Fibroblast of skin of back (primary cell): ENCODE measurements at places on chromosomes 3 and 15.

GRCh38 chr15:68278345-68278594, 725 bp downstream of the FEM1B start:
- DNase-seq, result no peak

DNA sequence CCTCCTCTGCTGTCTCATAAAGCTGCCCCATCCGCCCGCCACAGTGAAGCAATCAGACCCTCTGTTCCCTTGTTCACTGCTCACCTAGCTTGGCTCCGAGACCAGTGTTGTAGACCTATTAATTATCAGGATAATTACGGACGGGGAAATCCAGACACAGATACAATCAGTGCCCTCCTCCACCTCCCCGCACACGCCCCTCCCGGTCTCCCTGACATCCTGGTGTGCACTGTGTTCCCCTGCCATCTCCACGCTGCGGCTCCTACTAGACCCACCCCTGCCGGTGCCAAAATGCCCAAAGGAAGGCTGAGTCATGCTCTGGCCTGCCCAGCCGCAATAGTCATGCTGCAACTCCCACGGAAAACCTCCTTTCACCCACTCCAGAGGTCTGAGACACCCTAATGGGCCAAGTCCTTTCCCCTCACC, 277.3 kb upstream of the TLE3 start:
- DNase-seq, result peak; percentile 13

DNA sequence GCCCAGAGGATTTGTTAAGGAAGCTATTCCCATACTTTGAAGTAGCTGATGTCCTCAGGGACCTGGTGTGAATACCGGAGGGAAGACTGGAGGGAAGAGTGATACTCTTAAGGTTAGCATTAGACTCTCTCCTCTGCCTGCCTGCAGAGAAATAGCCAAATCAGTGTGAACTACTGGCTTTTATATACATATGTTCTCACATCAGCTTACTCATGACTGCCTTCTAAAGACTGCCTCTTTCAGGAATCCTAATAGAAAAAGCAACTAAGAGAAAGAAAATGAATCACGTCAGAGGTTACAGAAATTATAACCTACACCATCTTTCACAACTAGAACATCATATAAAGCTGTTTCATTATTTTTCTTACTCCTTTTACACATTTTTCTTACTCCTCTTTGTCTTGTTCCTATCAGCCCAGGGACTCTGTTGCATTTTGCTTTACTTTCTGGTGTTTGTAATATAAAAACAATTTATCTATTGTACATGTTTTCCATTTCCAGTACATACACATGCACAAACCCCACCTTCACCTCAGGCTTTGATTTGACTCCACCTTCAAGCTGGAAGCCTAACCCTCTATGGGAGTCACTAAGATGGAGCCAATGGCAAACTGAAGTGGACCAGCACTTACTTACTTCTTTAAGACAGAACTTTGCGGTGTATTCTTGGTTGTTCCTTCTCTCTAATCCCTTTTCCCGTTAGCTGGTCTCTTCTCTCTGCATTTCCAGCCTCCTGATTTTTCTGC, 257.7 kb upstream of the UBE2E1 start:
- DNase-seq, result peak; percentile 8

- no peak for DNase-seq
These were observed 81.4 kb downstream of the FOXP1 start for GRCh38 chr3:71502066-71502625.

DNA sequence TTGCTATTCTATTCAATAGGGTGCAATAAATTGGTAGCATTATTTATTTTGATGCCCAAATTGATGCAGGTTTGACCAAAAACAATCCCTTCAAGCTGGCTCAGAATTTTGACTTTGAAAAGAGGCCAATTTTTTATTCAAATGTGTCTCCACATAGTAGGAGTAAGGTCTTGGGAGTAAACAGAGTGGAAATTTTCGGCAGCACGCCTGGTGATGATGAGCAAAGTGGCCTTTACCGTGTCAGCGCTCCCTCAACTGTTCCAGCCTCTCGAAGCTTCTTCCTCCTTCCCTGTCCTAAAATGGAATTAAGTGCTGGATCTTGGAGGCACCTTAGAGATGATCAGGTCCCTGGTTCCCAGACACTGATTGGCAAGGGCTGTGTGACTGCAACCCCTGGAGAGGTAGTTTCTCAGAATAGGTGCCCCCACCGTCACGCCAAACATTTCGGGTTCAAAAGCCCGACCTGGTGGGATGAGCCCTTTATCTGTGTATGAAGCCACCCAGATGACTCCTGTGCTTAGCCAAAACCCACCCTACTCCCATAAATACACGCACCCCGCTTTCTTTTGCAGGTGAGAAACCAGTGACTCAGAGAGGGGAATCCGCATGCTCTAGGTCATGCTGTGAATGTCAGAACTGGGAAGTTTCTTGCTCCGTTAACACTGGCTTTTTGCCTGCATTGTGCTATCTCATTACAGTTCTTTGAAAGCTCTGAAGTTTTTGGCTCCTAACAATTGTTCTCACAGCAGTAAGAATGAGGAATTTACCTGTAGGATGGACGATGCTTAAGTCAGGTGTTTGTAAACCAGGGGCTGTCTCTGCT, 89.1 kb downstream of the CRYGS start:
- DNase-seq, result no peak

DNA sequence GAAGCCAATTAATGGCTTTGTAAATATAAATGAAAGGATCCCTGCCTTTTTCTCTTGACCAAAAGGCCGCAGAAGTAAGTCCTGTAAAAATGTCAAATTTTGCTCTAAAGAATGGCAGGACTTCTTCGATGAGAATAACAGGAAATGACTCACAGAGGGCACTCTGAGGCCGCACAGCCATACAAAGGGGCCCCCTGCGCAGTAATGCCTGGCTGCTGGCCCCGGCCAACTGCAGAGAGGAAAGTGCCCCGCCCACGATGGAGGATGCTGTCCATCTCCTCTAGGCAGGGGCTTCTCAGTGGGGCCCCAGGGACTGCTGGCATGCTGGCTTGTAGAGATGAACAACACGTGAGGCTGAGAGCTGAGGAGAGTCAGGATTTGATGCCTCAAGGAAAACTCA, 18.1 kb upstream of the SCN10A start:
- DNase-seq, result peak; percentile 94

GRCh38 chr15:95715116-95715903, 615.2 kb upstream of the NR2F2 start:
- peak; percentile 9 for DNase-seq

DNA sequence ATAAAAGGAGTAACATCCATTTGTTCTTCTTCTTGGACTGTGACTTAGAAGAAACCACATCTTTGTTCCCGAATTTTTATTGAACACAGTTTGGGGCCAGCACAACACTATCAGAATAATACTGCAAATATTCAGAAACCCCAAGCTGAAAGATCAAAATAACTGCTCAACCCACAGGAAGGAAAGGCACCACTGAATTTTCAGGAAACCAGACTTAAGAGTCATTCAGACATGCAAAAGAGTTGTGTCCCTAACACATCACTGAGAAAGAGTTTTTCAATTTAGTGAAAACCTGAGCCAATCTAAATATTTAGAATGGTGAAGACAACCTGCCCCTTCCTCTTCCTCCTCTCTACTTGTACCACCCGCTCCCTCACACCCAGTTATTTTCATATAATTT, 295.0 kb upstream of the RORA start:
- peak; percentile 25 for DNase-seq

DNA sequence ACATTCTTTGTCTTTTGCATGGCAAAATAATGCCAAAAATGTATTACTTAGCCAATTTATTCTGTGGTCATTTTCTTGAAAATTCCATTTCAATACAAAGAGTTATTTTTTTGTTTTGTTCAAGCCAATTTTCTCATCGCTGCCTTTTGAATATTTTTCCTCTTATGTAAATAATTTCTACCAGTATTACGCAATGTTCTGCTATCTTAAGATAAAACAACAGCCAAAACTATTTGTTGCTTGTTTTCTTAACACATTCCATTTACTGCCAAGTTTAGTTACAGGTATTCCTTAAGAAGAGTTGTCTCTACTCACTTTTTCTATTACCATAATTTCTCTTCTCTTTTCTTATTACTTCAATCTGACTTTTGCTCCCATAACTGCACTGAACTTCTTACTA, 163.1 kb downstream of the ROBO1 start:
- DNase-seq, result peak; percentile 30

GRCh38 chr15:70559265-70560239, 203.8 kb downstream of the UACA start:
- DNase-seq, result peak; percentile 32

DNA sequence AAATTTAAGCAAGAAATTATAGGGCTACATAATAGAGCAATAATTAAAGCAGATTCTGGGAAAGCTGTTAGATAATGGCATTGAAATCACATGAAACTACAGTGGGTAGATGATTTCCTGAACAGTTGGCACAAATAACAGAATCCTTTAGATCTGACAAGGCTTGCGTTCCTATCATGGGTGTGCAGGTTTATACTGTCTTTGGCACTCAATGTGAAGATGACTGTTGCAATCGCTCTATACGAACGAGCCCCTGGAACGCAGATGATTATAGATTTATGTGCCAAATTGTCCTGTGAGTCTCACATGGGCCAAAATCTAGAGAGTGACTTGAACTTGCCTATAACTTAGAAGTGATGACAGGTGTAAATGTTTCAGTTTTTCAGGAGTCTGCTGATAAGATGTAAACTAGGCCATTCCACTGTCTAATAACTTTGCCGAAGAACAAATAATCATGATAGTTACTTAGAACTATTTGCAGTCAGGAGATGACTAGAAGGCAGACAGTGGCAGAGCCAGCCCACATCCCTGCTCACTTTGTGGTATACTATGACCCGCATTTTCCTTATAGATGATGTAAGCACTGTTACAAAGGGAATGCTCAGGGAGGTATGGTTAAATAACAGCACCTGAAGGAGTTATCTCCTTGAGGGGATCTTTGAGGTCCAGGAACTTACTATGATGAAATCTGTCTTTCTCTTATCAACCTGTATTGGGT, 30.5 kb upstream of the TRPC1 start:
- DNase-seq, result no peak

GRCh38 chr3:180295811-180296210, 259.1 kb upstream of the PEX5L start:
- DNase-seq, result no peak
